ENCODE measurements at places on chromosomes 13 and 19.
A peak's percentile ranks its signal among the peaks of the same experiment; 100 is the strongest.

- DNase-seq, result no peak
These were observed 136.5 kb upstream of the GPR12 start for GRCh38 chr13:26896986-26897668.

DNA sequence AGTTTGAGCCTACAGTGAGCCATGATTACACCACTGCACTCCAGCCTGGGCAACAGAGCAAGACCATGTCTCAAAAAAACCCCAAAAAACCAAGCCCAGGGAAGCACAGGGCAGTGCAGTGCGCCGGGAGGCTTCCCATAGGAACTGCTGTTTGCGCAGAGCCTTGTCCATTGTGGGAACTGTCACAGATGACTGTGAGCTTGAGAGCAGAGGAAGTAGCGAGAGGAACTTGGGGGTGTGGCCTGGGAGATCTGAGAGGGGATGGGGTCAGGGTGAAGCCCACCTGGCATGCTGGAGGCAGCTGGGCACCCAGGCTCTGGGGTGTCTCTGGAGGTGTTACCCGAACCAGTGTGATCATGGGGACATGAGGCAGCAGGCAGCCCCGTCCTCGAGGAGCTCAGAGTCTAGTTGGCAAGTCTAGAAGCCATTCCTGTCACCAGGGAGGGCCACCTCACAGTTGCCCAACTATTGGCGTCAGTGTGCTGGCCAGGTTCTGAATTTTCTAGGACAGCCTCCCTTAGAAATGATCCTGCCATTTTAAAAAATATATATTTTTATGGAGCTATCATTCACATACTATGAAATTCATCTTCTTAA is 10.4 kb downstream of the KDM4B start:
- no peak for DNase-seq

DNA sequence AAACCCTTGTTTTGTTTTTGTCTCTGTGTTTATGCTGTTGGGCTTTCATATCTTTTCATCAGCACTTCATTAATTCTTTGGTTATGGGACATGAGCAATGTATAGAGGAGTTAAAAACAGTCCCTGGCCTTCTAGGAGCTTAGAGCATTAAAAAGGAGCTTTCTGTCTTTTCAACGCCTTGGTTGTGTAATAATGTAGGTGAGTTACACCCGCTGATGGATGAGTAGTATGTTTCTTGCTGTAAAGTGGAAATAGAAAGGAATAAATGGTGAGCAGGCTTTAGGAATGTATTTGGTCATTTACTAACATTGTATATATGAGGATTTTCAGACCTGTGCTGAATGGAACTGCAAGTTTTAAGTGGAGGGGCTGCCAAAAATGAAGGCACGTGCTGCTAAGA is 121.5 kb upstream of the RNF113B start:
- DNase-seq, result no peak

DNA sequence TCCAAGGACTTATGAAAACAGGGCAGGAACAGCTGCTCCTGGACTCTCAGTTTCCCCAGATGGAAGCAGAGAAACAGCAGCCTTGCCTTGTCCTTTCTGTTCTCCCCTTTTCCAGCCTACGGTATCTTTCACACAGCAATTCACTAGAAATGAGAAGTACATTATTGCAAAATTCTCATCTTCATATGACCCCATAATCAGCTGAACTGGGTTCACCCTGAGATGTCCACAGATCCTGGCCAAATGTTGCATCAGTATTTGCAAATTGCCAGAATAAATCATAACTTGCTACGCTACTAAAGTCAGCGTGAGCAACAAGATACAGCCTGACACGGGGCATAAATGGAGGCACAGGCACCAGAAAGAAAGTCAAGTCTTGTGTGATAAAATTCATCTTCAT is 16.1 kb downstream of the VSTM1 start:
- no peak for DNase-seq

GRCh38 chr13:42420304-42420703 is 148.4 kb downstream of the AKAP11 start:
- peak; percentile 66 for DNase-seq

DNA sequence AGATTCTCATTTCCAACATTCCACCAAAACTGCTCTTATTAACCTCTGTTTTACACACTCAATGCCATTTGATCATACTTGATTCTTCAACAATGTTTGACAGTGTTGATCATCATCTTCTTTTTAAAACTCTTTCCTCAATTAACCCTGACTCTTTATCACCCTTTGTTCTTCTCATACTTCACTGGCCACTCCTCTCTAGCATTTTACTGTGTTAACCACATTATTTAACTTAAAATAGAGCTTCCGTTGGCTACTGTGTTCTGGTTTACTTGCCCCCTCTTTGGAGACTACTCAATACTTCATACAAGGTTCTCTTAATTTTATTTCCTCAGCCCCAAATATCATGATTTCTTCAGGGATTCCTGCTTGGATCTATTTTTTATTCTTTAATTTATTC is 121.1 kb upstream of the SPRY2 start:
- no peak for DNase-seq

DNA sequence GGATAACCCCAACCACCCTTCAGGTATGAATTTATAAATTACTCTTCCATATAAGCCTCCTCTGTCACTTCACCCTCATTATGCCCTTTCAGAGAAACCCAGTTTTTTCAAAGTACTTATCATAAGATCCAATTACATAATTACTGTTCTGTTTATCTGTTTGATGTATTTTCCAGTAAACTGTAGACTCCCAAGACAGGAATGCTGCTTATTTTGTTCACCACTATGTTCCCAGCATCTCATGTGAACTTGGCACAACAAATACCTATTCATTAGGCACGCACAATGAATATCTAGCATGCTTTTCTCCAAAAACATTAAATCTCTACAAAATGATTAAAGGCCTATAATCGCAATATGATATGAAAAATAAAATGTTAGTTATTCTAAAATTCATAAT is 13.2 kb downstream of the ENOX1 start:
- DNase-seq, result no peak

DNA sequence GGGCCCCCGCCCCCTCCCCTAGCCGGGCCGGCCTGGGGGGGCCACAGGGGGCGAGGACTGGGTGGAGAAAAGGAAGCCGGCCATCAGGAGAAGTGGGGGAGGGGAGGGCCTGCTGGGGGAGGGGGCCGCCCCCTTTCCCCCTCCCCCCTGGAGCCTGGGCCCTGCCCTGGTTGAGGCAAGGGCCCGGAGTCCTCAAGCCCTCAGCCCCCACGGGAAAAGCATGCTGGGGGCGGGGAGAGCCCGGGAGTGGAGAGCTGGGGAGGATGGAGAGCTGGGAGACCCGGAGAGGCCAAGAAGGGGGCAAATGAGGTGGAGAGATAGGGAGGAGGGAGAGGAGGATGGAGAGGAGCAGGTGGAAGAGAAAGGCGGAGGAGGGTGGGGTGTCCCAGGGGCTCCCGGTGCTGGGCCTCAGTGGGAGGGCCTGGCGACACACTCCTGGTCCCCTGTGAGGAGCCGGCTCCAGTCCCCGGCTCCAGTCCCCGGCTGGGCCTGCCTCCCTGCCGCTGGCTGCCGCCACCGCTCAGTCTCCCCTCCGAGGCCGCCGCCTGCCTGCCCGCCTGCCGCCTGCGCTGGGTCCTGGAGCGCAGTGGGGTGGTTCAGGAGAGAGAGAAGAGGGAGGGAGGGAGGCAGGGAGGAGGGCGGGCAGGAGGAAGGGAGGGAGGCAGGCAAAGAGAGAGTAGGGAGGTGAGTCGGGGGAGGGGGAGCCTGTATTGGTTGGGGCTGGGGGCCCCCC is at the start of gene GRIK5:
Gene GRIK5, minus strand, starts transcription at position 588 of the 733 bp plus-strand sequence. CDS start 4,436 bp downstream, outside the sequence.
- no peak for DNase-seq

GRCh38 chr19:8487137-8487851 is 15.1 kb downstream of the PRAM1 start:
- DNase-seq, result peak; percentile 63

DNA sequence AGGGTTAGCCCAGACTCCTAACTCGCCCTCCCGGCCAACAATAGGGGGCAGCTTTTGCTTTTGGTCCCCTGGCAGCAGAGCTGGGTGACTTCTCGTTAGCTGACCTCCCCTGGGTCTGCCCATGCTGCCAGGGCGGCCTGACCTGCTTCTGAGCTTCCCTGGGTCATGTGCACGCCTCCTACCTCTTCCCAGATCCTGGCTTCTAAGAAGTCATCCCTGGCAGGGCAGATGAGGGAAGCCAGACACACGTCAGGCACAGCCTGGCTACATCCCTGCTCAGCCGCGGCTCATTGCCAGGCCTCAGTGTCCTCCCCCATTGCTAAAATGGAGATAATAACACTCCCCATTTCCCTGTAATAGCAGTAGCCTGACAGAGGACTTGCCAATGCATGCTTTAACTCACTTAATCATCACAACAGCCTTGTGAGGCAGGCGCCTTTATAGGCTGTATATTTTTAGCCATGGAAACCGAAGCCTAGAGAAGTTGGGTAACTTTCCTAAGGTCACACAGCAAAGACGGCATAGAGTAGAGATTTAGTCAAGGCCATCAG is 2.1 kb downstream of the KCNK6 start:
- no peak for DNase-seq

- DNase-seq, result no peak
These were observed 117.3 kb downstream of the DLEU7 start for GRCh38 chr13:50726164-50726563.

DNA sequence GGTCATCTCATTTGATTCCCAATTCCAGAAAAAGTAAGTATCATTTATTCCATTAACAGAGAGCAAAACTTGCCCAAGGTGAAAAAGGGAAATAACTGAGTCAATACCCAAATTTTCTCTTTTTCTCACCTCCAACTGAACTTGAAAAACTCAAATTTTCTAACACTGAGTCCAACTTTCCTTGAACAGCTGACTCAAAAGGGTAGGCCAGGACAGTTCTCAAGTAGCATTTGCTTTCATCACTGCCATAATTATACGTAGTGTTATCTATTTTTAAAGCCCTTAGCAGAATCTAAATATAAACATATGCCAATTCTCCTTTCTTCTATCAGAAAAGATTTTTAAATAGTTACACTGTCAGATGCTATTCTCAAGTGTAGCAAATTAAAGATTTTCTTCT is 3.5 kb downstream of the N4BP2L2 start:
- no peak for DNase-seq

- DNase-seq, result no peak
These were observed 815.4 kb downstream of the DACH1 start for GRCh38 chr13:71051573-71051972.

DNA sequence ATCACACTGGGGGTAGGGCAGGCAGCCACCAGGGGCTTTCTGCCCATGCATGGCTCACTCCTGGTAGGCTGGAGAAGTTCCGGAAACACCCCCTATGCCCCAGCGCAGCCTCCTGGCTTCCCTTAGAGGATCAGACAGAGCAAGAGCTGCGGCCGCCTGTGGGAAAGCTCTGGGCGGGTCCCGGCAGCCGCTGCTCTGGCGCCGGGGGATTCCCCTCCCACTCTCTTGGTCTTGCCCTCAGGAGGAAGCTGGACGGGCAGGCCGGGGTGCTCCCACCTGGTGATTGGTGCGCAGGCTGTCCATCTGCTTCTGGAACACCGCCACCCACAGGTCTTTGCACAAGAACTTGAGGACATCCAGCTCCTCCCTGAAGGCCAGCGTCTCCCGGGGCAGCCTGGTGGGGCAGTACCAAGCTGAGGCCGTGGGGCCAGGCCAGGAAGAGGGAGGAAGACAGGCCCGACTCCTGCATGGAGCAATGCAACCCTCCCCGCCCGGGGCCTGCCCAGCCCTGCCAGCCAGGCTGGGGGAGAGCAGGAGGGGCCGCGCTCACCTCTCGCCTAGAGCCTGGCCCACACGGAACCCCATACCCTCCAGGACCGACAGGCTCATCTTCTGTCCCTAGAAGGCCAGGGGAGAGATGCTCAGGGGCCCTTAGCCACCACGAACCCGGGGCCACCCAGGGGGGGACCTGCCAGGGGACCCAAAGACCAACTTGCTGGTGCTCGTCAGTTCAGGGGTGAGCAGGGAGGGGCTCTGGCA is 4.0 kb upstream of the NKPD1 start:
- peak; percentile 66 for DNase-seq

- DNase-seq, result no peak
These were observed 82.8 kb downstream of the INSR start for GRCh38 chr19:7211191-7211951.

DNA sequence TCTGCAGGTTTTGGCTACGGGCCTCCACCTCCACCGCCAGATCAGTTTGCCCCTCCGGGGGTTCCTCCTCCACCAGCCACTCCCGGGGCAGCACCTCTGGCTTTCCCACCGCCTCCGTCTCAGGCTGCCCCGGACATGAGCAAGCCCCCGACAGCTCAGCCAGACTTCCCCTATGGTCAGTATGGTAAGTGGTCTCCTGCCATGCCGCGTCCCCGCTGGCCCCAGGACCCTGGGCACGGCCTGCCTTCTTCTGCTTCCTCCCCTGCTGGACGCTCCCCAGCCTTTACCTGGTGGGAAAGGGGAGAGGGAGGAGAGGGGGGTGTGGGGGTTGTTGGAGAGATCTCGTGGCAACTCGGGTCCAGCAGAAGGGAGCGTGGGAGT is 5.7 kb upstream of the RPS15 start:
- DNase-seq, result no peak

GRCh38 chr13:93965587-93965986 is 513.9 kb downstream of the DCT start:
- no peak for DNase-seq

DNA sequence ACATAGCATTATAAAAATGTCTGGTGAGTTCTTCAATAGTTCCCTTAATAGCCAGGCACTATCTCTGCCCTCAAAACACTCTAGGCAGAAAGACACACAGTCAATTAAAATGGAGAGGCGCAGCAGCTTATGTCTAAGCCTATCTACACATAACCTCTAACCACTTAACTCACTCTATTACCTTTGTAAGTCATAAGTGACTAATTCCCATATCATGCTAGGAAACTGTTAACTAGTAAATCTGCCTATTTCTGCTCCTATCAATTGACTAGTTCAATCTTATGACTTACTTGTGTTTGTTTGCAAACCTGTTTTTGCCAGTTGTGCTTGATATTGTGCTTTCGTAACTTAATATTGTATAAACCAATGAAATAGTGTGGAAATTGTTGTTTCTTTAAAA is 3.2 kb downstream of the CCDC122 start:
- no peak for DNase-seq

DNA sequence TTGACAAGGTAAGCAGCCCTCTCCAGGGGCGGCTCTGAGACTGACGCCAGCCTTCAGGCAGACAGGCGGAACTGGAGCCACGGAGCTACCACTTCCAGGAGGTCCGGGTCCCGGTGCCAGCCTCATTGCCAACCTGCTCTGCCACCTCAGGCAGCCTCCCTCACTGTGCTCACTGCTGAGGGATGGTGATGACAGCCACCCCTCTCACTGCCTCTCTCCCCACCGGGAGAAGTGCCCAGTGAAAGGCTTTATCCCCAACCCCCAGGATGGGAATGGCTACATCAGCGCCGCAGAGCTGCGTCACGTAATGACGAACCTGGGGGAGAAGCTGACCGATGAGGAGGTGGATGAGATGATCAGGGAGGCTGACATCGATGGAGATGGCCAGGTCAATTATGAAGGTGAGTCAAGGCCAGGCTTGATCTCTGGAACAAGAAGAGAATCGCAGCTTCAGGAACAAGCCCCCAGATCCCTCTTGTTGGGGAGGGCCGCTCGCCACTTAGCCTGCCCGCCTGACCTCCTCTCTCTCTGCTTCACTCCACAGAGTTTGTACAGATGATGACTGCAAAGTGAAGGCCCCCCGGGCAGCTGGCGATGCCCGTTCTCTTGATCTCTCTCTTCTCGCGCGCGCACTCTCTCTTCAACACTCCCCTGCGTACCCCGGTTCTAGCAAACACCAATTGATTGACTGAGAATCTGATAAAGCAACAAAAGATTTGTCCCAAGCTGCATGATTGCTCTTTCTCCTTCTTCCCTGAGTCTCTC is 7.6 kb downstream of the CALM3 start:
- DNase-seq, result no peak
